Stimulated activated CD4-positive, alpha-beta T cell treated with anti-CD3 and anti-CD28 coated beads, Interleukin-15, amount 100 ng/mL, for 1 hour (primary cell): ENCODE measurements at places on chromosomes 11 and 22.
A peak's percentile ranks its signal among the peaks of the same experiment; 100 is the strongest.

DNA sequence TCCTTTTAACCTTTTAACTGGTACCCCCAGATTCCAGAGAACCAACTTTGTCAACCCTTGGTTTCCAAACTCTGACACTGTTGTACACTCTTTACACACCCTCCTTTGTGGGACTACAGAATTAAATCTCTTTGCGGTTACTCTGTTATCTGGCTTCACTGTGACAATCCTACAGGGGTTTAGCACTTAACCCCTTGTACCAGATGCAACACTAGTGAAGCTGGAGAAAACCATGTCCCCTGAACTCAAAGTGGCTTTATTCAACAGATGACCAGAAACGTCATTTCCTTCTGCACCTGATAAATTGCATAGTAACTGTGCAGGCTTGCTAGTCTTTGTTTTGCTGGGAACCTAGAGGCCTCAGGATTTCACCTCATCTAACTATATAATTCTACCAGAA, 5.6 kb upstream of the GAB2 start:
- DNase-seq: no peak

- DNase-seq: no peak
Measured at GRCh38 chr22:46855681-46856080, 93.2 kb downstream of the TBC1D22A start.

DNA sequence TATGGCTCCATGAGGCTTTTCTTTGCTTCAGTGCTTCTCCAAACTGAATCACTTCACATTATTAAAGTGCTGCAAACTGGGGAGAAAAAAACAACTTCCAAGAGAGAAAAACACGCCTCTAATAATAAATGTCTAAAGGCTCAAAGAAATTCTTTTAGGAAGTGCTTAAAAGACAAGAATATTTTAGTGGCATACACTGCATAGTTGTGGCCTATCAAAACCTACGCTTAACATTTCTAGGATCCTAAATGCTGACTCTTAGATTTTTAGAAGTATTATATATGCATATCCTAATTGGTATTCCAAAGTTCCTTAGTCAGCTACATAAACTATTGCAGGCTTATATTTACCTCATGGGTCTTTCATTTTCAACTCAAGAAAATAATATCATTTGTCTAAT, 879.0 kb upstream of the CCDC90B start:
- no peak for DNase-seq

- no peak for DNase-seq
Measured at GRCh38 chr22:23700706-23701105, 9.9 kb downstream of the RGL4 start.

- no peak for DNase-seq
Measured at GRCh38 chr11:119797123-119797611, 68.2 kb upstream of the NECTIN1 start.

DNA sequence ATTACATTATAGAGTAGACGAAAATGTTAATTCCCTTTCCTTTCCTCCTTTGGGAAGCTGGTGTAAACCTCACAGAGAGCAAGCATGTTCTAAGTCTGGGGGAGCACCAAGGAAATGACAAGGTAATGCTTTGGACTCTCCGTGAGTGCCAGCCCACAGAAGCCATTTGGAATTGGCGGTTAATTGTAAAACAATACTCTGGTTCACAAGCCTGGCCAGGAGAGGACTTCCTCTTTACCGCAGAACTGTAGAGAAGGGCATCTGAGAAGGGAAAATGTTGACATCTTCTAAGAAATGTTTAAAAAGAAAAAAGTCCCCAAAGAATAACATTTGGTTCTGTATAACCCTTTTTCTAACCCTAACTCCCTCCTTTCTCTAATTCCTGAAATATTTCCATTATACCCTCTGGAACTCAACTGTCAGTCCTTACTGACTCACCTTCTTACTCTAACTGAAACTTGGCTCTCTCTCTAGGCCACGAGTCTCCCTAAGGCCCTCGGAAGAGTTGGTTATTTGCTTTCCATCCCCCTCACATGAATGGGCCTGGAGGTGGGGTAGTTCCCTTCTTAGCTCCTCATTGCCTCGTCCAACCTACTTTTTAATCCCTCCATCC, 379.8 kb downstream of the SOX6 start:
- no peak for DNase-seq

DNA sequence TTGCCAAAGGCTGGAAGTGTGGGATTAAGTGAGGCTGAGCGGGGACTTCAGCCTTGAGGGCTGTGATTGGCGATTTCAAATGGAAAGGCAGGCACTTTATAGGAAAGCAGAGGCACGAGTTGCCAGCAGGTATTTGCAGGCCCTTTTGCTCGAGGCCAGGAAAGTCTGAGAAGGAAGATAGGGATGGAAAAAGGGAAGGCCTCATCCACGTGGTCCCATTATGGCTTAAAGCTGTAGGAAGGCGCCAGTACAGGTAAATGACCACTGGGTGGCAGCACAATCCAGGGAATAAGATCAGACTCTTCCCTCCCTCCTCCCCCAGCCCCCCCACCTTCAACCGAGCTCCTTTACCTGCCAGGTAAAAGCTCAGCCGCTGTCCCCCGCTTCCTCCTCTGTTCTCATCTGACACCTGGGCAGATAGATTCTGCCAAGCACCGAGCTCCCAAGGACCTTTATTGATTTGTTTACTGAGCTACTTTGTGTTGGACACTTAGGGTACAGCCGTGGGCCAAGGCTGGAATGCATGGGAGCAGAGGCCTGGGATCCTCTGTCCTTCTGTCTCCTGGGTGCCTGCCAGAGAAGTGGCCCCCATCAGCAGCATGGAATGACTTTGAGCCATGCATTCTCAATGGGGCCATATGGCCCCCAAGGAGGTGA, 7.5 kb downstream of the P2RX3 start:
- DNase-seq: peak; percentile 30

DNA sequence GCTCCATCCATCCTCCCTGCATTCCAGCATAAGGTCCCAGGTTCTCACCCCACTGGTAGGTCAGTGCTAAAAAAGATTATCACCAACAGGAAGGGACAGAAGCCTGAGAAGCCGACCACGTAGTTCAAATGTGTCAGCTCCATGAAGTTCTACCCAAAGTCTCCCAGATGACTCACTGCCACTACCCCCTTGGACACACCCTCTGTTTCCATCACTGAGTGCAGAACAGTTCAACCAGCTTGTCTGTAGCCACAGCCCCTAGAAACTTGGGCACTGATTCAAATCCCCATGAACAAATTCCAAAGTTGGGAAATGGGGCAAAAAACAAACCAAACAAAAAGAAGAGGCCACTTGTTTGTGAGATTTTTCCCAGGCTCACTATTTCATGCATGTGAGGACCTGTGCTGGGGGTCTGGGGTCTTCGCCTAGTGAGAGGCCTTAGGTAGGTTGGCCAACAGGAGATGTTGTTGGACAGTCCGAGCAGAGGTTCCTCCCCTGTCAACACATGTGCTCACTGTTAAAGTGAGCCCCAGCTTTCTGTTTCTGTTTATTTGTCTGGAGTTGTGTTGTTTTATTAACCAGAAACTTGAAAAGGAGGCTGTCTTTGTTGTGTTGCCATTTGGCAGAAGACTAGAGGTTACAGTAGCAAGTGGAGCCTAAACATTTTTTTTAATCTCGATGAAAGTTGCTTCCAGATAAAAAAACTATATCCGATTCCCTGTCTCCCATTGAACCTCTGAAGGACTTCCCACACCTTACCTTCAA, 24.2 kb upstream of the FLI1 start:
- no peak for DNase-seq

DNA sequence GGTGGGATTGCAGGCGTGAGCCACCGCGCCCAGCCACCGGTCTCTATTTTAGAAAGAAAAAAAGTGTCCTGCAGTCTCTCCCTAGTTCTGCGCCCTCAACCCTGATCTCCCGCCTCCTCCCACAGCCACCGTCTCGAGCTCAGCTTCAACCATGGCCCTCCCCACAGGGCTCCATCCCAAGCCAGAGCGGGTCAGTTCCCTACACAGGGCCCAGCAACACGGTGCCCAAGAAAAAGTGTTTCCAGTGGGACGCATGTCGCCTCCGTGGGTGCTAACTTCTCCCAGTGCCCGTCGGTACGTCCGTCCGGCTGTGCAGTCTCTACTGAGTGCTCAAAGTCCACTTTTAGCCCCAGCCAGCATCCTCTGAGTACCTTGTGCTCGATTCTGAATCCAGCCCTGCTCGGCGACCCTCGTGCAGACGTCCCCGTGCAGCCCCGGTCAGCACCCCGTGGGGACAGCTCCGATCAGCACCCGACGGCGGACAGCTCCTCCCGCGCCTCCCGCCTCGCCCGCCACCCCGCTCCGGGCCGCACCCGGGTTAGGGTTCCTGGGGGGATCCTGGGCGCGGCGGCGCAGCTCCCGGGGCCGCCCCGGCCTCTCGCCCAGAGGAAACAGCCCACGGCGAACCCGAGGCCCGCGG, 657 bp upstream of the MAPK8IP2 start:
- DNase-seq: no peak

DNA sequence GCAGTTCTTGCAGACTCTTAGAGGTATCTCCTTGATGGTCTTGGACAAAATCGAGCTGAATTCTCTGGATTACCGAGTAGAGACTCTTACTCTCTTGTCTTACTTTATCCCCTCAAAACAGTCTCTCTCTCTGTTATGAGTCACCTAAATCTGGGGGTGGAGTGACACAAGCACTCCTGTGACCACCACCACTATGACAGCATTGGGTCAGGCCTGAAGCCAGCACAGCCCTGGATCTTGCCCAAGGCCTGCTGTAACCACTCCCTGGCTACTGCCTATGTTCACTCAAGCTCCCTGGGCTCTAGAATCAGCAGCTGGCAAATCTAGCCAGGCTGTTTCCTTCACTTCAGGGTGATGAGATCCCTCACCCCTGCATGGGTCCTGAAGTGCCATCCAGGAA, 662.5 kb downstream of the LUZP2 start:
- DNase-seq: no peak
